ENCODE measurements at places on chromosomes 2 and 18.

DNA sequence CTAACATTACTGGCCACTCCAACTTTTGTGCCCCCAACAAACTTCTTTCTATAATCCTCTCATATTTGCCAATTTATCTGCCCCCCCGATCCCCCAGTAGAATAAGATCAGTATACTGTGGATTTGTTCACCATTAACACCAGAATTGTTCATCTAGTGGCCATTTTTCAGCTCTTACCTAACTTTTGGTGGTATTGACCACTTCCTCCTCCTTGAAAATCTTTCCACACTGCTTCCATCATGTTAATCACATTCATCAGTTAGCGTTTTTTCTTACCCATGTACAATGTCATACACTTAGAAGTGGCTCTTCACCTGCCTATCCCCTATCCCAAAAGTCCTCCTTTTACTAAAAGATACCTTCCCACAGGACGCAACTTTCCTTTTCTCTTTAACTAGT, 6.1 kb downstream of the IMPACT start:
- DNase-seq, result no peak

DNA sequence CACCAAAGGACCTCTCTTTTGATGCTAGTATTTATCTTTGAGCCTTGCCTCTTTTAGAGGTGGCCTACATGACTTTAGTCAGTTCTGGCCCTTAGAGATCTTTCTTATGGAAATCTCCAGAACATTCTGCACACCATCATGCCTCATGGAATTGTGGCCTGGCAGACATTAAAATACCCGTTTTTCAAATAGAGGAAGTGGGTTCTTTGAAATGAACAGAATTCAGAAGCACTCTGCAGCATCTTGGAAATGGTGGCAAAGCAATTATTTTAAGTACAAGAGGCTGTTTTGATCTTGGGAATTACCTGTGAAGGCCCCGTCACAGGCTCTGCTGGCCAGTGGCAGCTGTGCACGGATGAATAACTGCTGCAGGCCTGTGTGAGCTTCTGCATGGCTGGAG, 40.7 kb upstream of the APCDD1 start:
- no peak for DNase-seq

GRCh38 chr2:98708396-98709186, 22.3 kb downstream of the MGAT4A start:
- DNase-seq, result no peak

- no peak for DNase-seq
These were observed 318.2 kb downstream of the RND3 start for GRCh38 chr2:150169237-150169629.

GRCh38 chr2:63993871-63994270, 25.4 kb downstream of the VPS54 start:
- DNase-seq, result no peak

GRCh38 chr2:12513339-12513738, 203.4 kb upstream of the TRIB2 start:
- DNase-seq, result no peak

DNA sequence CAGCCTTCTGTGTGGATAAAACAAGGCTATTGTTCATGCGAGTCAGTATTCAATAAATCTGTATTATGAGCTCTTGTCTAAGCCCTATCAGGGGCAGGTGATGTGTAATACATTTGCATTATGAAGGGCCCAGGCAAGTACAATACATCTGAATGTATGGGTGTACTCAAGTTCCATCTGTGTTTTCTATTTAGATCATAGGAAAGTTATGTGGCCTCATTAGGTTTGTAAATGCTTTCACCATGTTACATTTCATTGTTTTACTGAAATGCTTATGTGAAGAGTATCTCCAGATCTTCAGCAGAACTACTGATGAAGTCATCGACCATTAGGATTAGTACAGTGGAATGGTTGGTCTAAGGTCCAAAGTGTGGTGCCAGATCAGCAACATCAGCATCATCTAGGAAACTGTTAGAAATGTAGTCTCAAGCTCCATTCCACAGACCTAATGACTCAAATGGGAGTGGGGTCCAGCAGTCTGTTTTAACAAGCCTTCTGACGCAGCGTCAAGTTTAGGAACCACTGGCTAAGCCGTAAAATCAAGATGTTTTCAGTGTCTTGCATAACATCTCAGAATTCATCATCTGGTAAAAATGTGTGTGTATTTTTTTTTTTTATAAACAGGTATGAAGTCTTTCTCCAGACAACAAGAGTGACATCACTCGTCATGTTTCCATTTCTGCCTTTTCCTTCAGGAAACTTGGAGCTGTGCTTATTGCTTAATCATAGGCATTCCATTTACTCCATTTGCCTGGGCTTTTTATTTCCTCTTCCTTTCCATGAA, 80.5 kb downstream of the LYPD6 start:
- no peak for DNase-seq

GRCh38 chr2:98164256-98164655, 77.3 kb downstream of the VWA3B start:
- no peak for DNase-seq

- DNase-seq, result no peak
These were observed 398.3 kb downstream of the TGIF1 start for GRCh38 chr18:3848316-3848715.

DNA sequence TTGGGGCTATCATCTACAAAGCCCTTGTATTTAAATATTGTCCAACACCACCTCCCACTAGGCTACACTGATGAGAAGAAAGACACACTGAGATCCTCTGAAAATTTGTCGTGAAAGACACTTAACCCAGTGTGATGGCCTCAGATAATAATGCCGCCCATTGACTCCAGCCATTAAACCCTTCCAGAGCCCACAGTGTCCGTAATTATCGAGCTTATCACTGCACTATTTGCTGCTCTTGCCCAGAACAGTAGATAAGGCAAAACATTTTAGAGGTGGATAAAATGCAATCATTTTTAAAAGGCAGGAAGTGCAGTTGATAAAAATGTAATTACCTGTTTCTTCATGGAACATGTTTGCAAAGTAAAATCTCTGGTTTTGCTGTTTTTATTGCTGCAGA, 121.3 kb upstream of the DDX18 start:
- DNase-seq, result no peak
